ENCODE measurements at places on chromosomes 13 and 19. TPM values are rescaled to one million over a fixed set of nuclear protein-coding genes. Genes with fewer than 3 reads are reported as not detected.

DNA sequence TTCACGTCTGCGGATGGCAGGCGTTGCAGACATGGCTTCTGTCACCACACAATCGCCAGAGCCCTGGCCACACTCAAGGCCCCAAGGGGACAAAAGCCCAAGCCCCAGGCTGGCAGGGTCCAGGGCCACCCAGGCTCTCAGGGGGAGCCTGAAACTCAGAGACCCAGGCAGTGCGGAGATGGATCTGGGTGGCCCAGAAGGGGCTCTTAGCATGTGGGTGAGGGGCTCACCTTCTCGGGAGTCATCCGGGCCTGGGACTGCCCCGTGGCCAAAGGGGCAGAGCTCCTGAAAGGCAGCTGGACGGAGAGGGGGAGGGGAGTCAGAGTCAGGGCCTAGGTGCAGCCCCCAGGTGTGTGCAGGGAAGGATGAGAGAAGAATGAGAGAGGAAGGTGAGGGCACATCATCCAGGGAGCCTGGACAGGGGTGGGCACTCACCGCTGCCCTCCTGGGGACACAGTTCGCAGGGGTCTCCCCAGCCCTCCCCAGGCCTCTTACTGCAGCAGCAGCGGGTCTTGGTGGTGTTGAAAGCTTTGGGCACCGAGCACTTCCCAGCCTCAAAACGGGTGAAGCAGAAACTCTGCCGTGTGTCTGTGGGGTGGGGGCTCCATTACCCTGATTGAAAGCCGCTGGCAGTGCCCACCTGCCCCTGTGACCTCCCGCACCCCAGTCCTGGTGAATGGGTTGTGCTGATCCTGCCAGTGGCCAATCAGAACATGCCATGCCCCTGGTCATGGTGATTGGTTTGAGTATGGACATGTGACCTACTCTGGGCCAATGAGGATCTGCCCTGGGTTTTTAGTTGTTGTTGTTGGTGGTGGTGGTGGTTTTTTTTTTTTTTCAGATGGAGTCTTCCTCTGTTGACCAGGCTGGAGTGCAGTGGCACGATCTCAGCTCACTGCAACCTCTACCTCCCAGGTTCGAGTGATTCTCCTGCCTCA, 37.4 kb downstream of the CCL25 start:
- DNase-seq = no peak

- no peak for DNase-seq
Measured at GRCh38 chr19:30734669-30735068, 362.5 kb downstream of the ZNF536 start.

DNA sequence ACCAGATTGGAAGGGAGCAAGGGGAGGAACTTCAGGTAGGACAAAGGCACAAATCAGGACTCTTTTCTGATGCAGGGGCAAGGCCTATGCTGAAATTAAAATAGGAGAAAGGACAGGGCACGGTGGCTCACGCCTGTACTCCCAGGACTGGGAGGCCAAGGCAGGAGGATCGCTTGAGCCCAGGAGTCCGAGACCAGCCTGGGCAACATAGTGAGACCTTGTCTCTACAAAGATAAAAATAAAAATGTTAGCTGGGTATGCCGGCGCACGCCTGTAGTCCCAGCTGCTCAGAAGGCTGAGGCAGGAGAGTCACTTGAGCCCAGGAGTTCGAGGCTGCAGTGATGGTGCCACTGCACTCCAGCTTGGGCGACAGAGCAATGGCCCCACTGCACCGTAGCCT, 5.7 kb downstream of the SLC17A7 start:
- DNase-seq = no peak

DNA sequence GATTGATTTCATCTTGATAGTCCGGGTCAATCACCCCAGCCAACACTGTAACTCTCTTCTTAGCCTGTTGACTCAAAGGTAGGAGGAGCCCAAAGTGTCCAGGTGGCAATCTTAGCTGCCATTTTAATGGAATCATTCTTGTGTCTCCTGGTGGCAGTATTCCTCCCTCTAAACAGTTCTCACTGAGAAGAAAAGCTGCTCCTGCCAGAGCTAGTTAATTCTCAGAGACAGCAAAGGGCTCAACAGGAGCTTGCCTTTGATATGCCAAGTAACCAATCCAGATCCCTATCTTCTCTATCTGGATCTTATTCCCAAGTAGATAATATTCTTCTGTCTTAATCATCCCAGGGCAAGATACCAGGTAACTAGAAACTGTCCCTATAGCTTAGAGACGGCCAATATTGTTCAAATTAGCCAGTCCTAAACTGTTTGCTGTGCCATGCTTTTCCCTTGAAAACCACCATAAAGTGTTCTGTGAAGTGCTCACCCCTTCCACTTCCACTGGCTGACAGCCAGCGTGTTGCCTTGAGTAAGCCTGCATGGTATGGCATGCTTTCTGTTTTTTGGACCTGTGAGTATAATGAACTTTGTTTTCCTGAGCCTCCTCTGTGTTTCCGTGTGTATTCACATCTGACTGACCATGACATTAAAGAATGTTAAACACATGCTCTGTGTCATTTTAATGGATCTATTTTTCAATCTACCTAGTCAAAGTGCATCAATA, 463.7 kb upstream of the SLITRK5 start:
- no peak for DNase-seq

GRCh38 chr13:83773961-83774360, 108.3 kb downstream of the SLITRK1 start:
- no peak for DNase-seq

DNA sequence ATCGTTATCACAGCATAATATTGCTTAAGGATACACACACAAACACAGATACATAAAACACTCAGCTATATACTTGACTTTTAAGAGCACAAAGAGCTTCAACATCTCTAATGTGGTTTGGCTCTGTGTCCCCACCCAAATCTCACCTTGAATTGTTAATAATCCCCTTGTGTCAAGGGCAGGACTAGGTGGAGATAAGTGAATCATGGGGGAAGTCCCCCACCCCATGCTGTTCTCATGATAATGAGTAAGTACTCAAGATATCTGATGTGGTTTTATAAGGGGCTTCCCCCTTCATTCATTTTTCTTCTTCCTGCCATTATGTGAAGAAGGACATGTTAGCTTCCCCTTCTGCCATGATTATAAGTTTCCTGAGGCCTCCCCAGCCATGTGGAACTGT, 481.4 kb downstream of the PCDH9 start:
- DNase-seq = no peak

- DNase-seq = peak; percentile 22
Measured at GRCh38 chr19:13017306-13018034, 22.2 kb downstream of the NFIX start.

- DNase-seq = no peak
Measured at GRCh38 chr13:79736356-79736755, 255.4 kb downstream of the NDFIP2 start.

- DNase-seq = no peak
Measured at GRCh38 chr13:110244071-110244830, 62.7 kb downstream of the COL4A1 start.

GRCh38 chr13:19882231-19882630, 18.8 kb upstream of the ZMYM5 start:
- DNase-seq = no peak

GRCh38 chr13:86856991-86857390, 814.2 kb upstream of the SLITRK5 start:
- no peak for DNase-seq

DNA sequence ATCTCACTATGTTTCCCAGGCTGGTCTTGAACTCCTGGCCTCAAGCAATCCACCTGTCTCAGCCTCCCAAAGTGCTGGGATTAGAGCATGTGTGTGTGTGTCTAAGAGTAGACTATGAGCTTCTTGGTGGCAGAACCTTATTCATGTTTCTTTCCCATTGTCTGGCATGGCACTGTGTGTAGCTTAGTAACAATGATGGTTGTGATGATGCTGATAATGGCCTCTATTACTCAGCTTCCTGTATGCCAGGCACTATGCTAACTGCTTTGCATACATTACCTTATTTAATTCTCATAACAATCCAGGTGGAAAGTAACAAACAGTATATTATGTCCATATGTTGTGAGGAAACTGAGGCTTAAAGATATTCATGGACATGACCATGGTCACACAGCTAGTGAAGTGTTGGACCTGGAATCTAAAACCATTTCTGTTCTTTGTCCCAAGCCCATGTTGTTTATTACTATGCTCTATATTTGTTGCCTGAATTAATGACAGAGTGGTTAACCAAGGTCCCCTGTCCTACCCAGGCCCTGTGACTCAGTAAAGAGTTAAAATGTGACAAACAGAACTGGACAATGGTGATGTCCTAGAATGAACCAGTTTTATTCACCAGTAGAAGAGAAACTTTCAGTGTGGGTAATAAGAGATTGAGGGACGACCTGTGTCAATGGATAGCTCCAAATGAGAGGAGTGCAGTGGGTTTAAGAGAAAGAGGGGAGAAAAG, 109.6 kb downstream of the KLF5 start:
- DNase-seq = no peak

GRCh38 chr19:3510727-3511126, 4.6 kb downstream of the FZR1 start:
- DNase-seq = no peak

The PCDH17 gene
- total RNA-seq = 2.9 TPM

The LILRB3 gene
- 4.3 TPM for total RNA-seq

The COX6B1 gene
- total RNA-seq = 1,553 TPM

The MEF2B gene
- not detected for total RNA-seq

The ERICH4 gene
- total RNA-seq = not detected

The SYT5 gene
- not detected for total RNA-seq

The CYP2A6 gene
- not detected for total RNA-seq

The FXYD1 gene
- 489 TPM for total RNA-seq

Measured in left ventricle myocardium superior (tissue), 1 donor.